ENCODE measurements at places on chromosomes 2 and 18. TPM values are rescaled to one million over a fixed set of nuclear protein-coding genes. Genes with fewer than 3 reads are reported as not detected.

ABHD1 gene
- 0.16 TPM for polyA plus RNA-seq

ELOA2 gene
- polyA plus RNA-seq = not detected

ACKR3 gene
- polyA plus RNA-seq = 30.2 TPM

BOLL gene
- not detected for polyA plus RNA-seq

KATNAL2 gene
- polyA plus RNA-seq = 1.9 TPM

ACP1 gene
- polyA plus RNA-seq = 68.7 TPM

SOWAHC gene
- polyA plus RNA-seq = 5.6 TPM

SIX3 gene
- polyA plus RNA-seq = not detected

CHRNG gene
- polyA plus RNA-seq = not detected

CDH20 gene
- 0.07 TPM for polyA plus RNA-seq

ERICH2 gene
- 34.9 TPM for polyA plus RNA-seq

DNA sequence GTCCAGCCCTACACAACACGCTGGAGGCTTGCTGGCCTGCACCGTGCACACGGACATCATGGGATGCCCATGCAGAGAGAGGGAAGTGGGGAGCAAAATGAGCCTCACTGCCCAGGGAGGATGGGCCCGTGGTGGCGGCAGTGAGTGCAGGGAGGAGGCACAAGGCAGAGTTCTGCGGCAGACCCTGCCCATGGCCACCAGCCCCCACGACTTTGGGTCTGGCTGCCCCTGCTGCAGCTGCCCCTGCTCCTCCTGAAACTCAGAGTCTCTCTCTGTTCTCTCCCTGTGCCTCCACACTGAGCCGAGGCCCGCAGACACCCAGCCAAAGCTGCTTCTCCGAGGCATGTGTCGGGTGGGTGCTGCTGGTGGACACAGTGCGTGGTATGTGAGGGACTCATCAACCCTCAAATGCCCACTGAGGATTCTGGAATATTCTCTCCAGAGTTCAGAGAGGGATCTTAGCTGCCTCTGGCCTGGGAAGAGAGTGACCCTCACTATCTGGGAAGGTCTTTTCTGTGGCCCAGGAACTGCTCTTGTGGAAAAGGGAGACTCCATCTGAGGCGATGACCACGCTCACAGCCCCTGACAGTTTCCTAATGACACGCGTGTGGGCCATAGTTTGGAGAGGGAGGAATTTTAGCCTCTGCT lies 45.1 kb upstream of the HPCAL1 start:
- no peak for DNase-seq

- no peak for DNase-seq
These were observed 17.1 kb downstream of the ITM2C start for GRCh38 chr2:230881840-230882239.

GRCh38 chr18:63451799-63452660 lies 24.7 kb upstream of the SERPINB5 start:
- DNase-seq = peak; percentile 30

- peak; percentile 18 for DNase-seq
These were observed 3.3 kb upstream of the GPBAR1 start for GRCh38 chr2:218257390-218257981.

- no peak for DNase-seq
These were observed 128.5 kb upstream of the PTPRM start for GRCh38 chr18:7438646-7439045.

DNA sequence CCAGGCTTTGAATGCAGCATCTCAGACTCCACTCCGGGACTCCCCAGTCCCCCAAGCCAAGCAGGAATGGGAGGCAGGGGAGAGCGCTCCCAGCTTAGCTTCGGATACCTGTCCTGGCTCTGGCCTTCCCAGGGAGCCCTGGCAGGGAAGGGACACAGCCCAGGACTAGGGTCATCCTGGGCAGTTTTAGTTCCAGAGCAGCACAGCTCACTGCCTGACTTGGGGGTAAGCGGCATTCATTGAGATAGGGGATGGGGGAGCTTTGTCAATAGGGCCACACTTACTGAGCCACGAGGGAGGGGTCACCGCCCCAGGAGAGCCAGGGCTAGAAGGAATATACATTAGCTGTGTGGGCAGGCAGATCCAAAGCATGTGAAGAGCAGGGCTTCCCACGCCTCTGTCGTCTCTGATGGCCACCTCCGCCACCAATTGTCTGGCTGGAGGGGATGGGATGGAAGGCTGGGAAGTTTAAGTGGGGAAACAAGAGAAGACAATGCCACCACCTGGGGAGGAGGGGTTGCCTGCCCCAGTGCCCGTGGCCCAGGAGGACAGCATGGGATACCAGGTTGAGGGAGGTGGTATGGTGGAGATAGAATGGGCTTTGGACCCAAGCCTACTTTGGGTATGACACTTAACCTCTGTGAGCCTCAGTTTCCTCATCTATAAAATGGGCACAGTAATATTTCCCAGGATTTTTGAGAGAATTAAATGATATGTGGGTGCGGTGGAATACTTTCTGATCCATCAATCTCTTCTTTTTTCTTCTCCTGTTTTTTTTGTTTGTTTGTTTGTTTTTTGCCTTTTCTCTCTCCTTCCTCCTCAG lies 40.2 kb downstream of the SCTR start:
- DNase-seq = no peak

- peak; percentile 4 for DNase-seq
These were observed 591.2 kb downstream of the RNF144A start for GRCh38 chr2:7508296-7508943.

GRCh38 chr2:130755256-130756052 lies at the start of gene AMER3:
Gene AMER3 (plus strand): TSS chr2:130755540. CDS start chr2:130762073, 6,533 bp downstream.
- DNase-seq = peak; percentile 13

GRCh38 chr2:65372619-65373018 lies 59.8 kb downstream of the SPRED2 start:
- no peak for DNase-seq

DNA sequence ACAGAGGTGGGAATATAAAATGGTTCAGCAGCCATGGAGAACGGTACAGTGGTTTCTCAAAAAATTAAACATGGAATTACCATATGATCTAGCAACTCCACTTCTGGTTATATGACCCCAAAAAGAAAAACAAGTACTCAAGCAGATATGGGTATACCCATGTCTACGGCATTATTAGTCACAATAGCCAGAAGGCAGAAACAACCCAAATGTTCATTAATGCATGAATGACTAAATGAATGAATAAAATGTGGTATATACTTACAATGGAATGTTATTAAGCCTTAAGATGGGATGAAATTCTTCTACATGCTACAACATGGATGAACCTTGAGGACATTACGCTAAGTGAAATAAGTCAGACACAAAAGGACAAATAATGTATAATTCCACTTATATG lies 266.8 kb upstream of the FBXO11 start:
- no peak for DNase-seq

- DNase-seq = no peak
These were observed 341.1 kb downstream of the ARL6IP6 start for GRCh38 chr2:153059338-153060052.

DNA sequence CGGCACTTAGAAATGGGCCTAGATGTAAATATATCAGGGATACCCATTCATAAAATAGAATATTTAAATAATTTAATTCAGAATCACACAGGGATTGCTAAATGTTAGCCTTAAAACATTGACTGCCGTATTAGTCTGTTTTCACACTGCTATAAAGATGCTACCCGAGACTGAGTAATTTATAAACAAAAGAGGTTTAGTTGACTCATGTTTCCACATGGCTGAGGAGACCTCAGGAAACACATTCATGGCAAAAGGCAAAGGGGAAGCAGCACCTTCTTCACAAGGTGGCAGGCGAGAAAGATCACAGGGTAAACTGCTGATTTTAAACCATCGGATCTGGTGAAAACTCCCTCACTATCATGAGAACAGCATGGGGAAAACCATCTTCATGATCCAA lies 223.6 kb upstream of the GULP1 start:
- no peak for DNase-seq

- DNase-seq = no peak
These were observed 272.6 kb upstream of the ERBB4 start for GRCh38 chr2:212811036-212811805.

GRCh38 chr18:32896776-32897547 lies 124.1 kb upstream of the KLHL14 start:
- no peak for DNase-seq

- DNase-seq = no peak
These were observed 196.6 kb upstream of the LHCGR start for GRCh38 chr2:48952143-48952542.

DNA sequence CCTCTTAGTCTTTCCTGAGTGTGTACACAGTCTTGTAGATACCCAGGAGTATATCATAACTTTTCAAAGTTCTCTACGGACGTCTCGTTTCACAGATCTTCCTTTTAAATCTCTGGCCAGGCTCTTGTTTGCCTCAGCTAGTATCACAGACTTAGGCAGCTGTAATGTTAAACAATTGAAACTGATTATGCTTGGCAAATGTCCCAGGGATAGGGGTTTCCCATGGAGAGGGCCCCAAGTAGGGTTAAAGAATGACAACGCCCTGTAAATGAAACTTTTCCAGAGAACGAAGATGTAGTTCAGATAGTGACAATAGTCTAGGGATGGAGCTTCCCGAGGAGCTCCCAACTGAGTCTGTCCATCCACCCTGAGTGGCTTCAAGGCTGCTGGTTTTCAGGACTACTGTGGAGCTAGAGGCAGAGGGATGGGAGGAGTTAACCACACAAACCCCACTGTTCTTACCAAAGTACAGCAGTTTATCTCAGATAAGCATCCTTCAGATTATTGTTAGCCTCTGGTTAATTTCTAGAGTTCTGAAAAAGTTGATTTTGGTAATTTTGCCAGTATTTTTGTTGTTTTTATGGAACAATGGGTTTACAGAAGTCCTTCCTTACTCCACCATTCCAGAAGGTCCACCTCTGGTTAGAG lies 9.1 kb downstream of the NEURL3 start:
- peak; percentile 48 for DNase-seq

DNA sequence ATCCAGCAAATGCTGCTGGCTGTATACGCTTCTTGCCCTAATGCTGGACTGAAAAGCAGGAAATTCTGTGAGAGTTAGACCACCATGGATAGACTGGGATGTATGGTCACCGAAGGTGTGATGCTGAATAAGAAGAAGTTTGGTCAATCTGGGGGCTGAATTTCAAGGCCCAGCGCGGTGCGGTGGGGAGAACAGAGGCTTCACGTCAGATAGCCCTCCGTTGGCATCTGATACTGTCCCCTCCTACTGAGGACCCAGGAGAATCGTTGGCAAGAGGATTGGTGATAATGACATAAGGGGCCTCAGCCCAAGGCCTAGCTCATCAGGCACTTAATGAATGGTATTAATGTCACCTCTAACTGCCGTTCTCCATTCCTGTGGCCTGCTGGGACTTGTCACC lies 97.3 kb upstream of the ST3GAL5 start:
- DNase-seq = no peak

GRCh38 chr2:42376758-42377157 lies 15.7 kb upstream of the COX7A2L start:
- no peak for DNase-seq

- DNase-seq = no peak
These were observed 30.2 kb upstream of the VWC2L start for GRCh38 chr2:214380681-214381080.

GRCh38 chr18:25974630-25975077 lies 115.8 kb downstream of the SS18 start:
- DNase-seq = no peak

DNA sequence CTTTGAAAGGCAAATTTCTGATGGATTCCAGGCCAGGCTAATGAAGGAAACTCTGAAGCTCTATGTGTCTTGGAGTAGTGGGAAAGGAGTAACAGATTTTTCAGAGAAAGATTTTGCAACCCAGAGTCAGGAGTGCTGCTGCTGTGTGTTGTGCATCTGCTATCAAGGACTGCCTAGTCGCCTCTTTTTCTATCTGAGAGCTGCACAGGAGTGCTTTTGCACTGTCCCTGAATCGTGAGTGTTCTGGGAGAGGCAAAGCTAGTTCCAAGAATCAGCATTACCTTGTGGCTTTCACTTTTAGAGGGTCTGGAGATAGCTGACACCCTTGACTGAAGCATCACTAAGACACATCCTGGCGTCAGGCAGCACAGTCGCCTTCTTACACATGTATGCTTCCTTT lies 336.4 kb downstream of the PARD3B start:
- DNase-seq = peak; percentile 46

GRCh38 chr18:13136904-13137669 lies 81.5 kb upstream of the LDLRAD4 start:
- peak; percentile 60 for DNase-seq

- DNase-seq = no peak
These were observed 11.0 kb upstream of the TXNDC2 start for GRCh38 chr18:9874728-9875127.

DNA sequence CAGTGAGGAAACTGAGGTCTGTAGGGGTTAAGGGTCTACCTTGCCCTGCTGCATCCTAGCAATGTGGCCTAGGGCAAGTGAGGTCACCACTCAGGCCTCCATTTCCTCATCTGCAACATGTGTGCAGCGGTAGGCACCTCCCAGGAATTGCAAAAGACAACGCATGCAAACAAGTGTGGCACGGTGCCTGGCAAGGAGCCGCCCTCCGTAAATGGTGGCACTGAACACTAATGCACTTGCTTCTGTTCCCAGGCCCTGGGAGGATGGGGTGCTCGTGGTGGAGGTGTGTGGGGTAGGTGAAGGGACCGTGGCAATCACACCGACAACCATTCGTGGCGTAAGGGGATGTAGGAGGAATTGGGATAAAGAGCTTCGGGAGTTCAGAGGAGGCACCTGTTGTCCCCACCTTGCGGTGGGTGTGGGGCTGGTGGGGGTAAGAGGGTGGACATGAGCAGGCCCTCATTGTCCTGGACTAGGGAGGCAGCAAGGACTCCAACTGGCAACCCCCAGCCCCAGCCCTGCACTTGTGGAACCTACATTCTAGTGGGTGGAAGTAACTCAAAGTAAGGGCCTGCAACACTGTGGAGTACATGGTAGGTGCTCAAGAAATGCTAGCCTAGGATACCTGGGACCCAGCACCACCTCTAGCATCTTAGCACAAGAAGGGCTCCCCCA lies 26.0 kb downstream of the ATOH8 start:
- DNase-seq = no peak
